Stimulated activated naive CD4-positive, alpha-beta T cell (primary cell): ENCODE measurements at places on chromosomes 3 and 15.

- no peak for DNase-seq
These were observed 252.0 kb downstream of the CACNA2D3 start for GRCh38 chr3:54374214-54374852.

- DNase-seq = no peak
These were observed 32.5 kb upstream of the TMOD3 start for GRCh38 chr15:51796847-51797401.

DNA sequence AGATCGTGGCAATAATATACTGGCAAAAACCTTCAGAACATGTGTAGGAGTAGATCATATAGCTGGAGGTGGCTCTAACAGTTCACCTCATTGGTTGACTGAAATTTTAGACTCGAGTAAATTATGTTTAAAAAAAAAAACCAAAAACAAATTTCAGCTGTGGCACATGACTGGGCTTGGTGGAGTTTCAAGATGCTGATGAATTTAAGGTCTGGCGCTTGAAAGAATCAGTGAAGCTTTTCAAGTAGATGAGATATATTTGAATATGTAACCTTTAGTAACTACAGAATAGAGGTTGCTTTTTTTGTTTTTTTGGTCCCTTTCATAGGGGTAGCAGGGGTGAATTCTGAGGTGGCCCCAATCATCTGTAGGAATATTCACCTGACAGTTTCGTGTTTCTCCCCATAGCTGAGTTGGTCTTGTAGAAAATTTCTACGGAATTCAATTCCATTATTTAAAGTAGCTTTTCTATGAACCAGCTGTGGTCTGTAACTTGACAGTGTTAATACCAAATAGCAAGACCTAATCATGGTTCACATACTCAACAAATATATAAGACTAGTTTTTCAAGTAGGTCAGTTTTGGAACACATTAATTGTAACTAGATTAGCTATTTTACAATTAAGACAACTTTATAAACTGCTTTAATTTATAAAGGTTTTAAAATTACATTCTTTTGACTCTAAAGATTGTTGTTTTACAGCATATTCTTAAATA, 65.6 kb downstream of the MAP4 start:
- DNase-seq = no peak

DNA sequence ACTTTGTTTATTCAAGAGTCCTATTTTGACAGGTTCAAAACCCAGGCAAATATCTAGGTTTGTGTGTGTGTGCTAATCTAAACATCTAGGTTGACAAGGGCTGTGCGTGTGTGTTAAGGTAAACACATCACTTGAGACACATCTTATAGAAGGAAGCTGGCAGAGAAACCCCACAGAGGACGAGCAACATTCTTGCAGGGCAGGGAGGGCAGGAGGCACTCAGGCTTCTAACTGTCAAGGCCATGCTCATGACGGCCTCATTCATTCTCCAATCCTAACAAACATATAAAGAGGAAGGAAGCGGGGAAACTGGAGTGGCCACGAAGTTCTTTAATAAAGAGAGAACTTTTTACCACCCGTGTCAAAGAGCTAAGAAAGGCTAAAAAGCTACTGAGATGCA, 43.4 kb downstream of the SLCO2A1 start:
- no peak for DNase-seq

DNA sequence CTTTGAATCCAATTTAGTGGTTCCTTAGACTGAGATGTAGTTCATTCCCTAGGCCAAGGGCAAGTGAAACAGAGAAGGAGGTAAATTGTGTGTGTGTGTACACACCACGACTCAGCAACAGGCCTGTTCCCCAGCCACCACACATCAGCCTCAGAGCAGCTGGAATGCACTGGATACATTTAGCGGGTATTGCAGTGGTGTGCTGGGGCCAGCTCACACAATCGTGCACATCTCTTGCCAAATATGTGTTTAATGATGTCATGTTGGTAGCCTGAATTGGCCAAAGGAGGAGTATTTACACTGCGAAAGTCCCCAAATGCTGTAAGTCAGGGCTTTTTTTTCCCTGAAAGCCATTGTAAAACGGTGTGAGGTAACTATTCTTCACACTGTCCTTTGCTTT, 82.3 kb downstream of the RBPMS2 start:
- DNase-seq = no peak
